ENCODE measurements at places on chromosomes 4 and X.

DNA sequence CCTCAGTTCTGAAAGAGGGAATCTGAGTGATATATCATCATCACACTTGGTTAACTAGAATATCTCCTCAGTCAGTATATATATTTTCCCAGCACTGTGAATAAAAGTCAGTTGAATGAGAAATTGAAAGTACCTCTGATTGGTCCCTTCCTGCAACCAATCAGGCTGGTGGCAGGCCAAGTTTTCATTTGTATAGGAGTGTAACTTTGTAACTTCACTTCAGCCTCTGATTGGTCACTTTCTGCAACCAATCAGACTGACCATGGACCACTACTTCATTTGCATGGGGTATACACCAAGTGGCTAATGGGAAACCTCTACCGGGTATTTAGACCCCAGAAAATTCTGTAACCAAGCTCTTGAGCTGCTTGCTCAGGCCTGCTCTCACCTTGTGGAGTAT lies 2.0 kb upstream of the PGK1 start:
- DNase-seq: no peak

DNA sequence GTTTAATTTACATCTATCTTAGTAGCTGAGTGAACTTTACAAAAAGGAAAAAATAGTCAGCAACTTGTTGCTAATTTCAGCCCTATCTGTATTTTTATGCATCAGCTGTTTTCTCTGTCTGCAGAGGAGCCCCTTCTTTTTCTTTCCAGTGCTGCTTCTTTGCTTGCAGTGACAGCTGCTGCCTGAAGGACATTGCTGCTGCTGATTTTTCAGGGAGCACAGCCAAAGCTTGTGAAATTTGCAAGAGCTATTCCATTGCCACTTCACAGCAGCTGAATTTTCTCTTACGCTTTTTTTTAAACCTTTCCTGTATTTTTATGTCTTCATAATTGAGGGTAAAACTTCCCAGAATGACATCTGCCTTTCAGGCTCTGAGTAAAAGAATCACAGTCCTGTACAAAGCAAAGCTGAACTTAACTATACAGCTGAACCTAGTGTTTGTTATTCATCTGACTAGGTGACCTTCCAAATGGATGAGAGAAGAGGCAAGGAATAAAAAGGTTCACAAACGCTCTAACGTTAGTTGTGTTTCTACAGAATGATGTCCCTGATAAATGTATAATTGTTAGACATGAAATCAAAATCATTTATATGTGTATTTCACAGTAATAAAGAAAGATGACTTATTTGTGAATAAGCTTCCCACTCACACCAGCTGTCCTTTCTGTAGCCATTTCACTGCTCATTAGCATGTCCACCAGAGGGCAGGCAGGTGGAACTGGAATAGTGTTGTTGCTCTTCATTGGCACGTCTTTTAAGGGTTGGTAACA lies 541.4 kb downstream of the ADGRL3 start:
- DNase-seq: peak; percentile 52

DNA sequence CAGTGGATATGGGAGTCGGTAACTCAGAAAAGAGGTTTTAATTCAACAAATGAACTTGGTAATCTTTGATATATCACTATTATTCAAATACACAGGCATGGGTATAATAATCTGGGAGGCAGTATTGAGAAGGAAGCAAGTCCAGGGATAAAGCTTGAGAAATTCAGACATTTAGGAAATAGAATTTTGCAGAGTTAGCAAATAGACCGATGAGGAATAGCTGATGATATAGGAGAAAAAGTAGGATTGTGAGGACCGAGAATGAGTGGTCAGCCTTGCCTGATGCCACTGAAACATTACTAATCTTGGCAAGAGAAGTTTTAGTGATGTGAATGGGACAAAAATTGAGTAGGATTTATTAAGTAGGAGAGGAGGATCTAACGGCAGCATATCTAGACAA lies 71.9 kb downstream of the TLL1 start:
- DNase-seq: no peak

DNA sequence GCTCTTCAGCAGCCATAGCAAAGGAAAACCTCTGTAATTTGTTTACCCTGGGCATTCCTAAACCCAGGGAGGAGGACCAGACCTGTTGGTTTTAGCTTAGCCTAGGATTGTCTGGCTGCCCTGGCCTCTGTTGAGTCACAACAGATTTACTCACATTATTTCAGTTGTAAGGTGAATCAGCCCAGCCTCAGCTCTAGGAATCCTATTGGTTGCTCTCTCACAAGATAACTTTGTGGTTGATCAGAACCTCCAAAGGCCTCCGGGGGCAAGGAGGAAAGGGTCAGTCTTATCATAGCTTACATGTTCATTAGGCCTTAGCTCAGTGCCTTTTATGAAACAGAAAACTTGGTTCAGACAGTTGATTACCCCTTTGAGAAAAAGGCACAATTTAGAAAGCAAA lies 41.0 kb downstream of the PDK3 start:
- peak; percentile 12 for DNase-seq

GRCh38 chr4:111930659-111931058 lies 214.6 kb upstream of the FAM241A start:
- no peak for DNase-seq

- peak; percentile 86 for DNase-seq
These were observed 981.9 kb upstream of the TENM3 start for GRCh38 chr4:181261279-181261678.

DNA sequence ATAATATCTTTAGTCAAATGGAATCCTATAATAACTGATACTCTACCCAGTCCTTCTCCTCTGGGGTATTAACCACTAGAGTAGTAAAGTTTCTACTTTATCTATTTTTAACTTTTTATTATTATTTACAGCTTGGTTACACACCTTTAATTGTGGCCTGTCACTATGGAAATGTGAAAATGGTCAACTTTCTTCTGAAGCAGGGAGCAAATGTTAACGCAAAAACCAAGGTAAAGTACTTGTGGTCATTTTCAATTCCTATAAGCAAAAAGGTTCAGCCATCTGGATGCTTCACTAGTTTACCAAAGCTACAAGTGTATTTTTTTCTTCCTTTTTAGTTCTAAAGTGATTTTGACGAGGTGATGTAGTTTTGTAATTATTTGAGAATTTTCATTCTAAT lies 238.8 kb downstream of the ANK2 start:
- no peak for DNase-seq

GRCh38 chrX:66232296-66232695 lies 68.2 kb downstream of the HEPH start:
- DNase-seq: no peak

- no peak for DNase-seq
These were observed 150.4 kb downstream of the SOWAHB start for GRCh38 chr4:76747563-76747962.

DNA sequence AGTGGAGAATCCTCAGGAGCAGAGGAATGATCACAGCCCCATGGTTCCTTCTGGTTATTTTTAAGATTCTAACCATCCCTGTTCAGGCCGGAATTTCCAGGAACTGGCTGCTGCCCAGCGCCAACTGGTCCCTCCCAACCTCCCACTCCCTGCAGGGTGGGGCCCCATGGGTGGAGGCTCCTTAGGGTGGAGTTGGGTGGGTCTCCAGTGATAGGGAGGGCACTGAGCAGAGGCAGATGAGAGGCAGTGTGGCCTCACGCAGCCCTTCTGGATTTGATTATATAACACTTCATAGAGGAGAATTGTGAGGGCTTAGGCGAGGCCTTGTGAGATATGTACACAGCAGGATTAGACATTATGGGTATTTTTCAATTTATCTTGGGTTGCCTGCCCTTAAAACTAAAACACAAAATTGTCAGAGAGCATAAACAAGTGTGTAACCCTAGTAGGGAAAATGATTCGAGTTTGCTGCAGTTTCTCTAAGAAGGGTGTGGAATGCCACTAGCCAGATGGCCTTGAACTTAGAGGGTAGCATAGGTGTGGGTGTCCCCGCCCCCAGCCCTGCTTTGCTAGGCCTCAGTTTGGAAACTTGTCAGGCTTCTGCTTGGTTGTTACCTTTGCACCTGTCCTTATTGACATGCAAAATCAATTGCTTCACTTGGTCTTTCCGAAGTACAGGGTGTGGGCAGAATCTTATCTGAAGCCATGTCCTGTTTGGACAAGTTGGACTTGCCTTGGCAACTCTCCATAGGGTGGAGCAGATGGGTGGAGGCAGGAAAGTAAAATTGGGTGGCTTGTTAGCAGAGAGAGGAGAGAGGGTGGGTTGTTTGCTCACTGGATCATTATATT lies 9.4 kb downstream of the KLF3 start:
- DNase-seq: no peak

DNA sequence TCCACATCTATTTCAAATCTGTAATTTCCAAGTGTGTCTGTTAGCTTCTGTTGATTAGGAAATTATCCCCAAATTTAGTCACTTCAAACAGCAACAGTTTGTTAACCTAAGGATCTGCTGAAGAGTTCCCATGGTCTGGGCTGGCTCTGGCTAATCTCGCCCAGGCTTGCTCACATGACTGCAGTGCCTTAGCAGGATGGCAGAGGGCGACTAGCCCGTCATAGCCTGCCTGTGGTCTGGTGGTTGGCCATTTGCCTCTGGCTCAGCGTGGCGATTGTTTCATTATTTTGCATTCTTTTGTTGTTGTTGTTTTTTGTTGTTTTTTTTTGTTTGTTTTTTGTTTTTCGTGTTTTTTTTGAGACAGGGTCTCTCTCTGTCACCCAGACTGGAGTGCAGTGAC lies 264.0 kb downstream of the TRIML1 start:
- DNase-seq: peak; percentile 67

DNA sequence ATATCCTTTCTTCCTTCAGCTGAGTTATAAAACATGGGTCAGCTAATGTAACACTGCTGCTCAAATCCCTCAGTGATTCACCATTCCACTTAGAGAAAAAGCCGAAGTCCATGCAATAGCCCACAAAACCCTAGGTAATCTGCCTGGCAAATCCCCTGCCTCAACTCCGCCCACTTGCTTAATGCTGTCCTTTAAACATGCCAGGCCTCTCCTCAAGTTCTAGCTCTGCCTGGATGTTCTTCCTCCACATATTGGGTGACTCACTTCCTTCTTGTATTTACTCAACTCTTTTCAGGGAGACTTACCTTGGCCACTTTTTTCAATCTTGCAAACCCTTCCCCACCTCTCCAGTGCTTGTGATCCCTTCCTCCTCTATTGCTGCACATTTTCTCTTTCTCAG lies 89.8 kb downstream of the EMCN start:
- peak; percentile 35 for DNase-seq

- DNase-seq: no peak
These were observed 60.7 kb downstream of the SPATA4 start for GRCh38 chr4:176134670-176135069.

- DNase-seq: no peak
These were observed 97.1 kb downstream of the AFF1 start for GRCh38 chr4:87031920-87032319.

DNA sequence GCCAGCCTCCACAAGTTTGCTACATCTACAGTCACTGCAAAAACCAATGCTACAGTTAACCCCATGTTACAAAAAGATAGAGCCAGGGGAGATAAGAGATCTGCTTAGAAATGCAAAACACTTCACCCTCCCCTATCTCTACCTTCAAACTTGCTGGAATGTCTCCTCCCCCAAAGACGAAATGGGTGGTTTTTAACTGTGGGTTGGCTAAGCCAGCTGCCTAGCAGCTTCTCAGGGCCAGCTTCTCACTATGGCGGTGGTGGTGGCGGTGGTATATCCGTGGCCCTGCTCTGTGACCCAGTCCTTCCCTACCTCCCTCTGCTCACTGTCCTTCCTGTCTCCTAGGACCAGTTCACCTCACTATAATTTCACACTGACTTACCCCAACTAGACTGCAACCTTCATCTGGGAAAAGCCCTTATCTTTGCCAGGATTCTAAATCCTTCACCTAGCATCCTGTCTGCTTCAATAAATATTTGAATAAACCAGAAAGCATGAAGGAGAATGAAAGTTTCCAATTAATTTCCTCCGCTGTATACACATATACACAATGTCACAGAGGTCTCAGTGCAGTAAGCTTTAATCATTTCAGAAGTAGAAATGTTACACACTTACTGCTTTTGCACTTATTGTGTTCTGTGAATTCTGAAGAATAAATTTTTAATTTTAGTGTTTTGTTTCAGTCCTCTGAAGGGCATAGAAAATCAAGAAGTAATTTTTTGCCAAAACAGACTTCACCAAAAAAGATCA lies 46.3 kb downstream of the SH3KBP1 start:
- DNase-seq: peak; percentile 96

DNA sequence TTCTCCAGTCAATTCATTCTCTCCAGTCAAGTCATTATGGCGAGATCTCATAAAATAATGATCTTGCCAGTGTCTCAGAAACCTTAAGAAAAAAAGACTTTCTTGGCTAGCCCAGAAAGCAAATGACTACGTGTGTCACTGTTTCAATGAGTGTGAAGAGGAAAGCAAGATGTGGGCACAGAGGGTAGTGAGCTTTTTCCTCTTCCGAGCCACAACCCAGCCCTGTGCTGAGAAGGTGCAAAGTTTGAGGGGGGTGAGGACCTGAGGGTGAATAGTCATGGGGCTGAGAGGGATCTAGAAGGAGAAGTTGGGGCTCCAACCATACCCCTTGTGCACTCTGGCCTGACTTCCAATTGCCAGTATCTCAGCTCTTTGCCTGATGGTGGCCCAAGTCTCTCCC lies 85.6 kb upstream of the EGFL6 start:
- no peak for DNase-seq

DNA sequence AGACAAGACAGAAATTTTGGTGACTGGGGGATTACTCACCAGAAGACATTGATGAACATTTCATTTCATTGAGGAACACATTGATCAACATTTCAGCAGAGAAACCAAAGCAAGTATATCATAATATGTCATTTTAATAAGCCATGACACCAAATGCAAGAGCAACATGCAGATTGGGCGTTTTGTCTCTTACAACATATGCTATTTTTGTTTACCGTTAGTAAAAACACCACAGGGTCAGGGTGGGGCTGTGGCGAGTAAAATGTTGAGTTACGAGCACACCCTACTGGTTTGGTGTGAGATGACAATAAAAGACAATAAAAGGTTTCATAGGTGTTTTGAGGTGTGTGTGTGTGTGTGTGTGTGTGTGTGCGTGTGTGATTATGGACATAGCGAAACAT lies 294.5 kb downstream of the PDGFC start:
- peak; percentile 70 for DNase-seq

- no peak for DNase-seq
These were observed 149.9 kb downstream of the CHIC2 start for GRCh38 chr4:53914313-53915016.

DNA sequence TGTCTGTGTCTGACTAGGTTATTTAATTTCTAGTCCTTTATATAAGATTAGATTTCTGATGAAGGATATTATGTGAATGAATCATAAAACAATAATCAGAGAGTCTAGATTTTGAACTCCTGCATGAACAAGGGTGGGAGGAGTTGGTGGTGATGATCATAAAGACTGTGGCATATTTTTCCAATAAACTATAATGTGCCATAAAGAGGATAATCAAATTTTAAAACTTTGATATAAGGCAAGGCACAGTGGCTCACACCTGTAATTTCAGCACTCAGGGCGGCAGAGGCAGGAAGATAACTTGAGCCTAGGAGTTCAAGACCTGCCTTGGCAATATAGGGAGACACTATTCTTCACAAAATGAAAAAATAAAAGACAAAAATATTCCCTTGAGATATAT lies 473.3 kb downstream of the GABRG1 start:
- no peak for DNase-seq

- no peak for DNase-seq
These were observed 63.7 kb downstream of the STK32B start for GRCh38 chr4:5114950-5115349.

Data from mesendoderm (in vitro differentiated cells).